ENCODE measurements at places on chromosomes 12 and 14.

DNA sequence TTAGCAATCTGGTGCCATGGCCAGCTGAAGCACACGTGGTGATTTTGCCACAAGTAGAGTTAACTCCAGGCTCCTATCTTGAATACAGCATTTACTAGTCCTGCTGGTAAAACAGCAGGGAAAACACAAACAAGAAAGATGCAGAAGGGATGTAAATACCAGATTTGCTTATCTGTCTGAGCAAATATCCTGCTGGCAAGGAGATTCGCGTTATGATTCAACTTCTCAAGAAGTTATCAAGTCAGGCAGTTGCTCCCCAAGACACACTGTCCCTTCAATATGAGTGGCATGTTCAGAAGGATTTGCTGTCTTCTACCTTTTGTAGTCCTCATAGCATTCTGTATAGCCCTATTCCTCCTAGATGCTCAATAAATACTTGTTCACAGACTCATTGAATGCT is 171.2 kb upstream of the EGLN3 start:
- no peak for DNase-seq

DNA sequence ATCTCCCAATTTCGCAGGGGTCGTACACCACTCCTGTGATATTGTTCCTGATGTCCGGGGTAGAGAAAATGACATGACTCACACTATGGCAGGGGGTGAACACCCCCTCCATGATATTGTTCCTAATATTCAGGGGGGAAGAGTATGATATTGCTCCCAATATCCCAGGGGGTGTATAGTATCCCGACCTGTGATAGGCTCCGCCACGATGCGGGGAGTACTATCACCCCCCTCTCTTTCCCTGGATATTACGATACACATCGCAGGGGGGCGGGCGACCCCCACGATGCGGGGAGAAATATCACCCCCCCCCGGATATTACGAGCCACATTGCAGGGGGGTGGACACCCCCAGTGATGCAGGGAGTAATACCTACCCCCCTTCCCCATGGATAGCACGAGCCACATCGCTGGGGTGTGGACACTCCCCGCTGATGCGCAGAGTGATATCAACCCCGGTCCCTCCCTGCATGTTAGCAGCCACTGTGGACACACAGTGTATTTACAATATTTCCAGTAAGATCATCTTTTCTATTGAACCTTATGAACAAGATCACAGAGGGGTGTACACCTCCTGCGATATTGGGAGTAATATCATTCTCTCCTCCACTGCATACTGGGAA is 17.7 kb downstream of the SMIM41 start:
- DNase-seq: no peak

DNA sequence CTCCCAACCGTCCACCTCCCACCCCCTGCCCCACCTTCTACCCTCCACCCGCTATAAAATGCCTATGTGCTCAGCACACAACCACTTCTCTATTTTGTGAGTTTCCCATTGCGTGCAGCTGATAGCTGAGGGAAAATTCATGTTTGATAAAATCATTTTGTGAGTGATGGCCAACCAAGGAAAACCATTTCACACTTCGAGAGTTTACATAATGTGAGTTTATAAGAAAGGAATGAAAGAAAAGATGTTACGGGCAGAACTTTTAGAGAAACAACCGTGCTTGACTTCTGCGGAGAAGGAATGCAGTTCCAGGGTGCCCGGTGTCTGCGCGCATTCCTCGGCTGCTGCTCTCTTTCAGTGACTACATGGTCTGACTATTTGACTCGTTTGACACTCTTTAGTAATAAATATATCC is 140.9 kb downstream of the EFCAB11 start:
- DNase-seq: no peak

GRCh38 chr12:12837025-12837812 is 24.1 kb downstream of the DDX47 start:
- DNase-seq: peak; percentile 60

DNA sequence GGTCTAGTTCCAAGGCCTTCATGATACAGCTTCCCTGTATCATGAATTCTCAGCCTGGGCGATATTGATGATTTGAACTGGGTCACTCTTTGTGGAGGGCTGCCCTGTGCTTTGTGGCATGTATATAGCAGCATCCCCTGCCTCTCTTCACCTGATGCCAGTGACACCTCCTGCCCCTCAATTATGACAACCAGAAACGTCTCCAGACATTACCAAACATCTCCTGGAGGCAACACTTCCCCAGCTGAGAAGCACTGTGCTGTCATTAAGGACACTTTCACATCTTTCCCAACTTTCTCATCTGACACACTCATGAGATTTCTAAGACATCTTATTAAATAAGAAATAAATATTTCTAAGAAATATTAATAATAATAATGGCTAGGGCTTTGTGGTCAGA is 315.3 kb downstream of the BCL11B start:
- no peak for DNase-seq

DNA sequence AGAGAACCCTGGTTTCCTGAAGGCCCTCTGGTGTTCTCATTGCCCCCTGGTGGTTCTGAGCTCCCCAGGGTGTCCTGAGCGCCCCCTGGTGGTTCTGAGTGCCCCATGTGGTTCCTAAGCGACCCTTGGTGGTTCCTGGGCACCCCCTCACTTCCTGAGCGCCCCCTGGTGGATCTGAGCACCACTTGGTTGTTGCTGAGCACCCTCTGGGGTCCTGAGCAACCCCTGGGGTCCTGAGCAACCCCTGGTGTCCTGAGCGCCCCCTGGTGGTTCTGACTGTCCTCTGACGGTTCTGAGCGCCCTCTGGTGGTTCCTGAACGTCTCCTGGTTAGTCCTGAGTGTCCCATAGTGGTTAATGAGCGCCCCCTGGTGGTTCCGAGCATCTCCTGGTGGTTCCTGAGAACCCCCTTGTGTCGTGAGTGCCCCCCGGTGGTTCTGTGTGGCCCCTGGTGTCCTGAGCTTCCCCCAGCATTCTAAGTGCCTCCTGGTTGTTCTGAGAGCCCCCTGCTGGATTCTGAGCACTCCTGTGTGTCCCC is 568.3 kb downstream of the TMEM121 start:
- peak; percentile 41 for DNase-seq

DNA sequence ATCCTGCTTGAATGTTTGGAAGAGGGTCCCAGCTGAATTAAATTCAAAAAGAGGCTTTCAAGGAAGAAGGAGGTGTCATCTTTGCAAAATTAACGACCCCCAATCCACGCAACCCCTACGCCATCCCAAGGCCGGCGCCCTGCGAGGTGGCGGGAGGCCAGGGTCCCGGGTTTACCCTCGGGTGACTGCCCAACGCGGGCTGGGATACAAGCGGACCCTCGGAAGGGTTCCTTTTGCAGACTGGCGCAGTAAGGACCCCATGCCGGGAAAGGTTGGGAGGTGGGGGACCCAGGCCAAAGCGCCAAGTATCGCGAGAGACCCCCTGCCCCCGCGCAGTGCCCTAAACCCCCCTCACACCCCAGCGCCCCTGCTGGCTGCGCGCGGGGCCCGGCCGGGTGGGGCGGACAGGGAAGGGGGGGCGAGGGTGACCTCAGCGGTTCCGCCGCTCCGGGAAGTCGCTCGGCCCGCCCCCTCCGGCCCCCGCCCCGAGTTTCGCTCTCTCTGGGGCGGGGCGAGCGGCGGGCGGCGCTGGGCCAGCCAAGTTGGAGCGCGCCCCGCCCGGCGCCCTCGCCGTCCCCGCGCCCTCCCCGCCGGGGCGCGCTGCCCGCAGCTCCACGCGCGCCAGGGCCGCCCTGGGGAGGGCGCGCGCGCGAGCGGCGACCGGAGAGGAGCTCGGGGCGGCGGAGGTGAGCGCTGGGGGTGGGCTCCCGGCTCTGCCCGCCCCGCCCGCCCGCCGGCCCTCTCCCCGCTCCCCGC is 708 bp upstream of the ZBTB42 start:
- DNase-seq: peak; percentile 94

DNA sequence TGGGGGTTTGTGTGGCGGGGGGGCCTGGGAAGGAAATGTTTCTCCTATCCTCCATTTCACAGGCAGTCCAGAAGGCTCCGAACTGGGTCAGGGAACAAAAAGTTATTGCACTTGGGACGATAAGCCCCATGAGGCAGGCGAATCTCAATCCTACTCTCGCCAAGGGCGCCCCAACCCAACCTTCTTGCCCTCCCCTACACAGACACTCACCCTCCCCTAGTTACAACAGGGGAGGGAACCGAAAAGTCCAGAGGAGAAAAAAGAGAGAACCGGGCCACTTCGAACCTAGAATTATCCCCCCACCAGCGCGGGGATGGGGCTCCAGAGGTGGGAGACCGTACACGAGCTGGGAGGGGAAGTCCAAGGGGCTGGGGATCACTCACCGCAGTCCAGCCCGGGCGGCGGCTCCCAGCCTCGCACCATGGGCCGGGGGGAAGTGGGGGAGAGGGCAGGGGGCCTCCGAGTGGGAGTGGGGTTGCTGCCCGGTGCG is 357 bp downstream of the HOMEZ start:
- no peak for DNase-seq

DNA sequence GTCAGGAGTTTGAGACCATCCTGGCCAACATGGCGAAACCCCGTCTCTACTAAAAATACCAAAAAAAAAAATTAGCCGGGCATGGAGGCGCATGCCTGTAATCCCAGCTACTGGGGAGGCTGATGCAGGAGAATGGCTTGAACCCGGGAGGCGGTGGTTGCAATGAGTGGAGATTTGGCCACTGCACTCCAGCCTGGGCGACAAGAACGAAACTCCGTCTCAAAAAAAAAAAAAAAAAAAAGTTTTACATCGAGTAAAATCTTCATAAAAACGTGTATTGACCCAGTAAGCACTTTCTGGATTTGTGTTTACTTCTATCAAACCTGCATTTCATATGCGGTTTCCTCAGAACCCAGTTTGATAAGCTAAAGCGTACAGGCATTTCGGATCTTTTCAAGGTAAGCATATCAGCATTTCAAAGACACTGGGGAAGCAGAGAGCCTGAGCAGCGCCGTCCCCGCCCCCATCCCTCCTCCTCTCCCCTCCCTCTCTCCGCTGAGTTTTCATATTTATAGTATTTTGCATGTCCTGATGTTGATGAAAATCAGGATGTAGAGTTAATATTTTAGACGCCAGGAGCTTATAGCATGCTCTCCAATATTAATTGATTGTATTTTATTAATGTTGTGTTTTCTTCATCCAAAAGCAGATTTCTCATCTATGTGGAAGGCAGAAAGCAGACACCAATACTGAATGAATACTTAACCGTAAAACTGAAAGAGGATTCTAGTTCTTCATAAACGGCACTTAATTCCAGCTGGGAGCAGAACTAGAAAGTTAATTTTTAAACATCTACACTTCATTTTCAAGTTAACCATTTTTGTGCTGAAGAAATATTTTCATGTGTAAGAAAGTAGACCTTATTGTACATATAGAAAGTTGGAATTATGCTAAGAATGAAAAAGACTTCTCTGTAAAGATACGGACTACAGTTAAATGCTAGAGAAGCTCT is 9.2 kb upstream of the HIP1R start:
- DNase-seq: no peak

GRCh38 chr12:103442822-103443221 is 52.9 kb downstream of the C12orf42 start:
- DNase-seq: no peak

GRCh38 chr12:20493934-20494333 is 125.6 kb downstream of the PDE3A start:
- no peak for DNase-seq

GRCh38 chr14:43778937-43779639 is 728.0 kb downstream of the FSCB start:
- no peak for DNase-seq

DNA sequence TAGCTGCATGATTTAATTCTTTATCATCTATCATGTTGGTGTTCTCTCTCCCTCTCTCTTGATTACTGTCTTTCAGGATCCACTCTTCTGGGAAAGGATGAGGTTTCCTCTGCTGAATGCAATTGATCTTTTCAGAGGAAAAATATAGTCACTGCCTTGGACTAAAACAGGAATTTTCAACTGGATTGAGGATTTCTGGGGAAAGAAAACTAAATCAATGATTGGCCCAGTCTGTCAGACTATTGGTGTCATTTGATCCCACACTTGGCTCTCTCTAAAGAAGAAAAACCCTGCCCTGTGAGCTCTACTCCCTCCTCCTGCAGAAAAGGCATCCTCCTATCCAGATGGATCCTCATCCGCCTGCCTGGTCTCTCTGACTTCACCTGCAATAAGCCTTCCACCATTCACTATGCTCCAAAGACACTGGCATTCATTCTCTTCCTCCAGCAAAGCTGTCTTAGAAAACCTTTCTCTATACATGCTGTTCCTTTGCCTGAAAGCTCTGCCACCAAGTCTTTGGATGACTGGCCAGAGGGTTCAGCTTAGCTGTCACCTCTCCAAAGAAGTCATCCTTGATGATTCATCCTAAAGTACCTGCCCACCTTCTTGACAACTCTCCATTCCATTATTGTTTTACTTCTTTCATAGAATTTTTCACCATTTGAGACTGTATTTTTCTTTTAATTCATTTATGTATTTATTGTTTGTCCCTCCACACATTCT is 127.7 kb upstream of the CAND1 start:
- DNase-seq: no peak

DNA sequence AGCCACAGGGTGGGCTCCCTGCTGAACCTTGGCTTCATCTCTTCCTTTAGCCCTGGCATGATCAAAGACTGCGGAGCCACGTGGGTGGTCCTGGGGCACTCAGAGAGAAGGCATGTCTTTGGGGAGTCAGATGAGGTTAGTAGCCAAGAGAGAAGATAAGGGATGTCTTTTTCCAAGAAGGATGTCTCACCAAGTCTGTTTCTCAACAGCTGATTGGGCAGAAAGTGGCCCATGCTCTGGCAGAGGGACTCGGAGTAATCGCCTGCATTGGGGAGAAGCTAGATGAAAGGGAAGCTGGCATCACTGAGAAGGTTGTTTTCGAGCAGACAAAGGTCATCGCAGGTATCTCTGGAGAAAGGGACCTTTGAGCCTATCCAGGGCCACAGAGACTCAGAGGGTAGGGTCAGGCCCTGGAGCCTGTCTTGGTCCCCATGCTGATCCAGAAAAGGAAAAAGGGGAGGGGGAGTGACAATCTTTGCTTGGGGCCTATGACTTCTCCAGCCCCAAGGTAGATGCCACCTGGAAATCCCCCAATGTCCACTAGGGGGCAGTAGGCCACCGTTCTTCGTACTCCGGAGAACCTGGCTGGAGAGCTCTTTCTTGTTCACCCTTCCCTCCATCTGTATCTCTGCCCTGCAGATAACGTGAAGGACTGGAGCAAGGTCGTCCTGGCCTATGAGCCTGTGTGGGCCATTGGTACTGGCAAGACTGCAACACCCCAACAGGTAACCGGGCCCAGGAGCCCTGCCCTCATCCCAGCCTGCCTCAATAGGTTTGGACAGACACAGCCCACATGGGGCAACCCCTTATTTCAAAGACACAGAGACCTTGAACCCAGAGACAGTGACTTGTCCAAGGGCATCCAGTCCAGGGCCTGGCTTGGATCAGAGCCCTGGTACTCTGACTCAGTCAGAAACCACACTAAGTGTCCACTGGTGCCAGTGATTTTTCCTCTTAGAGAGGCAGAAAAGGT is 2.0 kb downstream of the TPI1 start:
- DNase-seq: peak; percentile 75

- no peak for DNase-seq
Measured at GRCh38 chr14:78697341-78697740, 527.2 kb downstream of the NRXN3 start.

DNA sequence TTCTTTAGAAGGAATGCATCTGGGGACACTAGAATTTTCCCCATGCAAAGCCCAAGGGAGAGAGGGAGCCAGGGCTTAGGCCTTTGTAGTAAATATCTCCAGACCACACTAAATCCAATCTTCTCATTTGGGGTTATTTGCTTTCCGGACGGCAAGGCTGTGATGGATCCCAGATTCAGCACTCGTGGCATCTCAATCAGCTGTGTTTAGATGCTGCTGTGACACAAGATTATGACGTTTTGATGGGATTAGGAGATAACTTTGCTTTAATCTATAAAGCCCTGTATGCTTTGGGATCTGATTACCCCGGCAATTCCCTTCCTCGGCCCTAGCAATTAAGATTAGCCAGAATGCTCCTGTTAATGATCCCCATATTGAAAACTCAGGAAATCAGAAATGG is 686.7 kb upstream of the TBX3 start:
- DNase-seq: no peak

All from GM13976 (cell line).